Bladder microvascular endothelial cell (primary cell): ENCODE measurements at places on chromosomes 16 and 17. TPM values are rescaled to one million over a fixed set of nuclear protein-coding genes. Genes with fewer than 3 reads are reported as not detected.

The SLC38A8 gene
- not detected in 2 replicates for total RNA-seq

The CCL13 gene
- not detected in 2 replicates for total RNA-seq

The CBX8 gene
- total RNA-seq = 1.5 and 3.6 TPM in 2 replicates

The BIRC5 gene
- 36.3 and 92.9 TPM in 2 replicates for total RNA-seq

The STAC2 gene
- total RNA-seq = not detected in 2 replicates

The MRPL38 gene
- total RNA-seq = 27.4 and 33.4 TPM in 2 replicates

The PLXDC1 gene
- total RNA-seq = 0.06 and 0.16 TPM in 2 replicates

The CARD14 gene
- total RNA-seq = 0.16 and 0.50 TPM in 2 replicates

The CCL3 gene
- not detected in 2 replicates for total RNA-seq
